ENCODE measurements at places on chromosomes 6 and 20.
A peak's percentile ranks its signal among the peaks of the same experiment; 100 is the strongest.

GRCh38 chr20:49219924-49220831, 962 bp downstream of the DDX27 start:
- no peak for DNase-seq

GRCh38 chr20:50678169-50678898, 13.0 kb downstream of the RIPOR3 start:
- DNase-seq, result no peak

DNA sequence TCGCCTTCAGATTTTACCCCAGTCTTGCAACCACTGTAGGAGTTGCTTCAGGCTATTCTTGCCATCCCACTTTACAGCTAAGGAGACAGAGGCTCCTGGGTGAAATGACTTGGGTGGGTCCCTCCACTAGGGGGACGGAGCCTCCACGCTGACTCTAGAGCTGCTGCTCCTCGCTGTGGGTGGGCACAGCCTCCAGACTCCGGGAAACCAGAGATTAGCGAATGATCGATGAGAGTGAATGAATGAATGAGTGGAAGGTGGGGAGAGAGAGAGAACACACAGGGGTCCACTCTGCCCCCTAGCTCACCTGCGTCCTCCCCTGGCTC, 10.4 kb downstream of the ZBP1 start:
- DNase-seq, result no peak

DNA sequence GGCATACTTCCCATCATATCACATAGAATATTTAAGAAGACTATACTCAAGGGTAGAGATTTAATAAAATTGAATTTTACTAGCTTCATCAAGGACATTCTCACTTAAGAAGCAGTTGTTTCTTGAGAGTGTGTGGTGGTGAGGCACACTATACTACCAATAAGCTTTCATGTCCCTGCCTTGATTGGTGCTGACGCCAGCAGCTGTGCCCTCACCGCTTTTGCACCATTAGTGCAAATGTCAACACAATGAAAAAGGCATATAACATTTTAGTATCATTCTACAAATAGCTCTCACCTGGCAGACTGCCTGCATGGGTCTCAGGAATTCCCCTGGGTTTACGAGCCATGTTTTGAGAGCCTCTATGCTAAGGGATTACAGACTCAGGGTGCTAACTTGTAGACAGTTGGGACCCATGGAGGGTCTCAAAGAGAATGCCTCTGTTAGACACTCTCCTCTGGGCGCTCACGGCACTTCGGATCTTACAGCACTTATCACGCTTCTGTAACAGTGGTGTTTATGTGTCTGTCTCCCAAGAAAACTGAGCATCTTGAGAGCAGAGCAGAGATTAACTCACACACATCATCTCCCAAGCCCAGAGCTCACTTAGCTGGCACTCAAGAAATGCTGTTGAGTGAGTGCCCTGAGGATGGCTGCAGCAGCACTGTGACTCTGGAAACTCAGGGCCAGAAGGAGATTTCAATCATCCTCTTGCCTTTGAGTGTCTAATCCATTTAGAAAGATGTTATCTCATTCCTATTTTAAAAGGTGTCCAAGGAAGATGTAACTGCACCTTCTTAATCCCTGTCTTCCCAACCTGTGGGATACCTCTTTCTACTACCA, 143.3 kb upstream of the GPR6 start:
- DNase-seq, result peak; percentile 49

DNA sequence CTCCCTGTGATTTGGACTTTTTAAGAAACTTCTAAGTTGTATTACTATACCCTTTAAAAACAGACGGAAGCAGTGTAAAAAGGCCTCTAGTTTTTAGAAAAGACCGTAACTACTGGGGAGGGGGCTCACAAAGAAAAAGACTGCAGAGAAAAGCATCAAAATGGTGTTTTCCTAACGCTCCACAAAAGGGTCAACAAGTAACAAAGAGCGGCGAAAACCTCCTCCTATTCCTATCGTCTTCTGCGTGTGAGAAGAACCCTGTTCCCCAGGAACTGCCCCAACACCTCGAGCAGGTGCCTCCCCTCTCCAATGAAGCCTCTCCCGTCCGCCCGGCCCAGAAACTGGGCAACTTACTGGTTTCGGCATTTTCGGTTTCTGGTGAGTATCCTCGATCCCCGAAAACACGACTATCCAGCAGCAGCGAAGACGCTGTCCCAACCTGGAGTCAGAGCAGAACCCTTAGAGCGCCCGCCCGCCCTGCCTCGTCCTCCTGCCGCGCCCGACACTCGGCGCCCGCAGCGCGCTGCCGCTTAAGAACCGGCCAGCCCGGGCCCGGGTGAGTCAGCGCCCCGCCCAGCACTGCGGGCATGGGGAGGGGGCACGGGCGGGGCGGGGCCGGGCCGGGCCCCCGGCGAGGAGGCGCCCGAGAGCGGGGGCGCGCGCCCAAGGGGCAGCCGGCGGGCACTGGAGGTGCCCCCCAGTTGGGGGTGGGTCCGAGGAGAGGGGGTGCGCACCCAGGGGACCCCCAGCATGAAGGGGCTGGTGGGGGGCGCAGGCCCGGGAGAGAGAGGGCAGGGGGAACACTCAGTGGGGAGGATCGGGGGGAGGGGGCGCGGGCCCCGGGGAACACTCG, 1.2 kb downstream of the EZR start:
- peak; percentile 67 for DNase-seq

GRCh38 chr6:169424821-169425240, 171.2 kb upstream of the THBS2 start:
- DNase-seq, result no peak

DNA sequence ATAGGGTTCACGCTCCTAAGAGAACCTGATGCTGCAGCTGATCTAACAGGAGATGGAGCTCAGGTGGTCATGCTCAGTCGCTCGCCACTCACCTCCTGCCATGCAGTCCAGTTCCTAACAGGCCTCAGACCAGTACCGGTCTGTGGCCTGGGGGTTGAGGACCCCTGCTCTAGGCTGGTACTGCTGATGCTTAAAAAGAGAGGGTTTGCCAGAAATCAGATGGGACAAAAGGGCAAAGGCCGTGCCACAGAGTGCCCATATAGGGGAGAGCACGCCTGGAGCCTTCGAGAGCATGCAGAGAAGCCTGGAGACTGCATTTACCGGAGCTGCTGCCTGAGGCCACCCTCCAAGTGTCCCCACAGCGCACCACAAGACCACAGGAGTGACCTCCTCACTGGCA, 75.5 kb downstream of the PTPN1 start:
- no peak for DNase-seq

DNA sequence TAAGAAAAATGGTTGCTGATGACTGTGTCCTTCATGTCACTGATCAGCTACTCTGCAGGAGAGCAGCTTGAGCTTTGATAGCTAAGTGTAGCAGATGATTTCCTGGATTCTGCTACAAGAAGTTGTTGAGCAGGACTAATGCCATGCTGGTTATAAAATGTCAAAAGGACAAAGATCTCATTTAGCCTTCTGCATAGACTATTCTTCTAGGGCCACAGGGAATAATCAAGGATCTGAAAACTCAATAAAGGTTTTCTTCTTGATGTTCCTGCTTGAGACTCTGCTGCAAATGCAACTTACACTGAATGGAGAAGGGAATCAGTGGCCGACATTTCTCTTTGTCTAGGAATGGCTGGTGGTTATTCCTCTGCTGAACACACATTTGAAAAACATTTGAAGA, 360.3 kb upstream of the PTCHD4 start:
- no peak for DNase-seq

DNA sequence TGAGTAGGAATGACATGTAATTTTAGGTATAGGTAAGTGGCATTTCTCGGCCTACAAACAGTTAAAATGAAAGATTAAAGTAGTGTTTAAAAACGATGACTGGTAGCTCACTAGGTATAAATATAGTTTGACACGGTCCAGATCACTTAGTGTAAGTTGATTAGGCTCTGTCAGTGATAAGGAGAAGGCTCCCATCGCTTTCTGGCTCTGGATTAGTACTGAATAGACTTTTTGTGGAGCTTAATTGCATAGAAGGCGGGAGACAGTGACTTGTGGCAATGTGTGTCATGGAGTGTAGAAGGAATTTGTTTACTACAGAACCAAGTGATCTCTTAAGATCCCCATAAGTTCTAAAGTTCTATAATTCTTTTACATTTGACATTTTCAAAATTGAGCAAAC, 6.7 kb downstream of the PYGB start:
- no peak for DNase-seq

DNA sequence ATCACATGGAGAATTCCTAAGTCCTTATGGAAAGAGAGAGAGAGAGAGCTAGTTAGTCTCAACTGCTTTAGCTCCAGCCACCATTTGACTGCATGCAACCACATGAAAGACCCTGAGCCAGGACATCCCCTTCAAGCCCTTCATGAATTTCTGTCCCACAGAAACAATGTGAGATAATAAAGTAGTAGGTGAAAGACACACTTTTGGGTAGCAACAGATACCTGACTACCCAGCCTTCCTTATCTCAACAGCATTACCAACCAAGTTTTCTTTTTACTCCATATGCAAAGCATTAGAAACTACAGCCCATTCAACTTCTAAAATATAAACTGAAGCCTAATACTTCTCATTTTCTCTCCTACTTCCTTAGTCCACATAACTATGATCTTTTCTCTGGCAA, 23.2 kb upstream of the THEMIS start:
- no peak for DNase-seq

DNA sequence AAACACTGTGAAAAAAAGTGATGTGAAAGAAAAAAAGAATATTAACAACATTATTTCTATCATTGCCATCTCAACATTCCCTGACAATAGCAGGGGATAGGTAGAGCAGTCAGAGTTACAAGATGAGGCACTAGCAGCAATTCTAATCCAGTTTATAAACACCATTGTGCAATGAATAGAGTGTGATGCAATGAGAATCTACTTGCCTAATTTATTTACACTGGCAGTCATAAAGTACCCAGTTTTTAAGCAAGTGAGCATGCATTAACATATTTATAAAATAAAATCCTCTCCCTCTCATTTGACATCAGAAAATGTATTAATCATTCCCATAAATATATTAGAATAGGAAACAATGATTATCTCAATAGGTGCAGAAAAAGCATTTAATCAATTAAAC, 2.5 kb upstream of the MANEA start:
- no peak for DNase-seq

GRCh38 chr6:84119277-84119676, 85.7 kb downstream of the MRAP2 start:
- DNase-seq, result no peak

GRCh38 chr20:24643731-24644626, 174.6 kb downstream of the SYNDIG1 start:
- no peak for DNase-seq

- no peak for DNase-seq
Measured at GRCh38 chr6:63792736-63793464, 157.3 kb downstream of the PHF3 start.

DNA sequence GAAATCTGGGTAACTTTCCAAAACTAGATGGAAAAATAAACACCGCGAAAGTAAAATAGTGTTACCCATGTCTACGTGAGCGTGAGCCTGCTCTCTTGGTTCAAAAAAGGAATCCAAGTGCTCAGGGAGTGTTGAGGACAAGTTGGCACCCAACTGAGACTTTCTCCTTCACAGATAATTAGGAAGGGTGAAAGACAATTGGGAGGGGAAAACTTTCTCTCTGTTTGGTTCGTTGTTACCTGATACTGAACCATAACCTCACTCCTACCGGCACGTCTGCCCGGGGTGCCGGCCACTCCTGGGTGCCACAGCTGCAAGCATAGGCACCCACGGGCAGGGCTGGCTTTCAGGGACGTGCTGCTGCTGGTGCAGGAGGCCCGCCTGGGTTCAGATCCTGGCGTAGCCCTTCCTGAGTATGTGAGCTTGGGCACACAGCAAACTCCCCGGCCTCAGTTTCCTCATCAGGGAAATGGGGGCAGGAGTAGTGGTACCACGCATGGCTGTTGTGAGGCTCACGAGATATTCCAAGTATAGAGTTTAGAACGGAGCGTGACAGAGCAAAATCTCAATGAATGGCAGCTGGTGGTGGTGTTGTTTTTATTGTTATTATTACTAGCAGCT, 38.2 kb upstream of the PMEPA1 start:
- DNase-seq, result no peak

- DNase-seq, result no peak
Measured at GRCh38 chr6:148550569-148550968, 196.3 kb upstream of the UST start.

GRCh38 chr20:20594171-20594530, 118.3 kb downstream of the RALGAPA2 start:
- DNase-seq, result peak; percentile 94

GRCh38 chr6:96235927-96236326, 220.2 kb downstream of the FUT9 start:
- no peak for DNase-seq

DNA sequence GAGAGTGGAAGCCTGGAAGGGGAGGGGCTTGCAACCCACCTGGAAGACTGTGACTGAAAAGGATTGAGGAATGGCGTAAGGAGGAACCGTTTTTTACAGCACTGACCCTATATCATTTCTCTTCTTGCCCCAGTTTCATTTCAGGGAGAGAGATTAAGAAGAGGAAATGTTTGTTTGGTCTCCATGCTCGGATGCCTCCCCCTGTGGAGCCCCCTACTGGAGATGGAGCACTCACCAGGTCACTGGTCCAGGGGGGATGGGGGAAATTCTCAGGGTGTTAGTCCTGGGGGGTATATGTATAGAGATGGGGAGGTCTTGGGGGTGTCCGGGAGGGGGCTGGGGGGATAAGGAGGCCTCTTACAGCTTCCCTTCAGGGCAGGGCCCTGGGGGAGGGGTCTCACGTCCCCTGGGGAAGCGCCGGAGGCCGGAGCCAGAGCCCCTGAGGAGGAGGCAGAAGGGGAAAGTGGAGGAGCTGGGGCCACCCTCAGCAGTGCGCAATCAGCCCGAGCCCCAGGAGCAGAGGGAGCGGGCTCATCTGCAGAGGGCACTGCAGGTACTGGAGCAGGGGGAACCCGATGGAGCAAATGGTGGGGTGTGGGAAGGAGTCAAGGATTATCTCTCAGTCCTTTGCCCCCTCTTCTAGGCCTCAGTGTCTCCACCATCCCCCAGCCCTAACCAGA, 3.2 kb downstream of the CUTA start:
- DNase-seq, result no peak

GRCh38 chr6:160505970-160506369, 157.8 kb downstream of the SLC22A3 start:
- no peak for DNase-seq

- peak; percentile 47 for DNase-seq
Measured at GRCh38 chr20:47980336-47981177, 195.3 kb upstream of the SULF2 start.

- DNase-seq, result no peak
Measured at GRCh38 chr20:17657079-17657825, 24.8 kb downstream of the RRBP1 start.

All from NCI-H2171 treated with DMSO at 0.1 percent for 48 hours (cell line).